Activated CD4-positive, alpha-beta T cell treated with anti-CD3 and anti-CD28 coated beads, Interleukin-2, amount 10 ng/mL, durations not matched to agents 7 days and 5 days (primary cell): ENCODE measurements at places on chromosomes 3 and 15.

GRCh38 chr15:58171476-58172061 is 33.4 kb downstream of the AQP9 start:
- H3K27ac ChIP-seq = no peak overlapping the region
- H3K36me3 ChIP-seq = no peaks in the 10 kb centered on the region
- H3K4me1 ChIP-seq = no peaks in the 10 kb centered on the region
- peaks cover 19% of the 10 kb centered on the region for H3K27me3 ChIP-seq
- DNase-seq = no peak

DNA sequence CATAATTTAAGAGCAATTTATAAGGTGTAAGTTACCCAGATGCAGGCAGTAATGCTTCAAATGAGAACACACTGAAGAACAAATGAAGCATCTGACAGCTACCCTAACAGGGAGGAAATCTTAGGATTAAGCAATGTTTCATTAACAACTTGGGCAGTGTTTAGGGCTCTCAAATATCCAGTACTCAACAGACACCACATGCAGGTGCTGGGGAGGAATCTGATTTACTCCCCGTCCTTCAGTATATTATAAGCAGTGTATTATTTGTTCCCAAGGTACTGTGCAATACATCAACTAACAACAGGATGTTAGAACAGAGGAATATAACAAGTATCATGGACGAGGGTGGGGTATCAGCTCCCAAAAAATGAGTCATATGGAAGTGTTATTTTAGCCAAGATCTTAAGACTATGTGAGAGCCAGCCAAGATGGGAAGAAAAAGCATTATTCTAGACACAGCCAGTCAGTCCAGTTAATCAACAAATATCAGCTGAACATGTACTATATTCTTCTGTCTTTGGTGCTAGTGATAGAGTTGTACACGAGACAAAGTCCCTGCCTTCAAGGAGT is 20.4 kb downstream of the BTBD1 start:
- no peak overlapping the region for H3K27ac ChIP-seq
- DNase-seq = no peak
- H3K4me1 ChIP-seq = peaks cover 1% of the 10 kb centered on the region
- H3K4me3 ChIP-seq = no peak overlapping the region
- peaks cover 49% of the 10 kb centered on the region for H3K36me3 ChIP-seq

DNA sequence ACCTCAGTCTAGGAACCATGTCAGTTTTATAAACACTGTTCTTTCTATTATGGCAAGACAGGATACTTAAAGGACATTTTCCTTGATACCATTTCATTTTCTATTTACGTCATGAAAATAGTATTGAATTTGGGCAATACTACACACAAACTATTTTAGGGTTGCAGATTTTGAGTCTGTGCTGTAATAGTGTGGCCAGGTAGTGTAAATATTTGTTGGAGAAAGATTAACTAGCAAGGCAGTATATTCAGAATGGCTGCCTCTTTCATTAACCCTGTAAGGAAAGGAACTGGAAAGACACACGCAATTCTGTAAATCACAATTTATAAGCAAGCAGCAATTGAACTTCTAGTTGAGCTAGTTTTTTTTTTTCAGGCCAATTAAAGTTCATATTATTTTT is 2.0 kb downstream of the CTXND1 start:
- no peak overlapping the region for H3K27ac ChIP-seq
- no peak overlapping the region for H3K4me3 ChIP-seq
- H3K36me3 ChIP-seq = no peaks in the 10 kb centered on the region
- H3K27me3 ChIP-seq = peaks cover 64% of the 10 kb centered on the region

- peak overlapping the region; percentile 86 for H3K27ac ChIP-seq
- peaks cover 8% of the 10 kb centered on the region for H3K27me3 ChIP-seq
- peaks cover 11% of the 10 kb centered on the region for H3K36me3 ChIP-seq
- DNase-seq = peak; percentile 26
Measured at GRCh38 chr3:169811631-169812331, 889 bp upstream of the LRRIQ4 start.

DNA sequence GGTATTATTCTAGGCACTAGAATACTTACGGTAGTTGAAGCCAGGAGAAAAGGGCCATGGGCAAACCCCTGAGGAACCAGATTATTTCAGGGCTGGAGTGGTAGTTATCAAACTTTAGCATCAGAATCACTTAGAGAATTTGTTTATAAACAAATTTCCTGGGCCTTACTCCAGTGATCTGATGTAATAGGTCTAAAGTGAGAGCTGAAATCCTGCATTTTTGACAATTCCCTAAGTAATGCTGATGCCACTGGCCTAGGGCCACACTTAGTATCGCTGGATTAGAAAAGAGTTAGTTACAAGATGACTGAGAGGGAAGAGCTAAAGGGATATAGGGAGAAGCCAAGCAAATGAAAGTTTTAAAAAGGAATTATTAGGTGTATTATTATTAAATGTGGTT is 412.5 kb upstream of the THRB start:
- H3K4me1 ChIP-seq = no peaks in the 10 kb centered on the region
- no peak overlapping the region for H3K4me3 ChIP-seq
- DNase-seq = no peak
- no peaks in the 10 kb centered on the region for H3K36me3 ChIP-seq
- no peaks in the 10 kb centered on the region for H3K27me3 ChIP-seq

- DNase-seq = no peak
- peaks cover 3% of the 10 kb centered on the region for H3K36me3 ChIP-seq
- no peak overlapping the region for H3K27ac ChIP-seq
Measured at GRCh38 chr15:85788771-85789495, 5.8 kb downstream of the KLHL25 start.

GRCh38 chr3:49411535-49411967 is 225 bp downstream of the RHOA start:
- peaks cover 64% of the 10 kb centered on the region for H3K4me1 ChIP-seq
- peak; percentile 52 for DNase-seq
- peaks cover 48% of the 10 kb centered on the region for H3K36me3 ChIP-seq
- H3K27me3 ChIP-seq = no peaks in the 10 kb centered on the region
- H3K27ac ChIP-seq = peak overlapping the region; percentile 92
- peak overlapping the region; percentile 96 for H3K4me3 ChIP-seq

DNA sequence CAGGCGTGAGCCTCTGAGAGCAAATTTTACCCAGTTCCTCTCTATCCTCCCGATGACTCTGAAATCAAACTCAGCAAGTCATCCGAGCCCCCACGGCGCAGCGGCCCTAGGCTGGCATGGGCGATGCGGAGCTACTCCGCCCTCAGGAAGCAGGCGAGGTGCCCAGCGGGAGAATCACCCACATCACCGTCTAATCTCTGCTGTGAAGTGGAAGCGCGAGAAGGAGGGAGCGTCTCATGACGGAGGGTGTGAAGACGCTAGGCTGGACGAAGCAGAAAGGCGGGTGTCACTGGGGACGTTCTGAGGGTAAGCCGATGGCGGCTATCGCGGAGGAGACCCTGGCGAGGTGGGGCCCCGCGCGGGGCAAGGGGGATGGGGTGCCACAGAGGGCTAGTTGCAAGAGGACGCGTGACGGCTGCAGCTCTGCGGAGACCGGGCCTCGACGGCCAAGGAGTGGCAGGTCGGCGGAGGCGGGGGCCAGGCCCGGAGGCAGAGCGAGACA is 9.1 kb upstream of the GNAI2 start:
- peaks cover 35% of the 10 kb centered on the region for H3K4me1 ChIP-seq
- peak; percentile 43 for DNase-seq
- peaks cover 10% of the 10 kb centered on the region for H3K27me3 ChIP-seq
- peak overlapping the region; percentile 91 for H3K27ac ChIP-seq
- H3K36me3 ChIP-seq = no peaks in the 10 kb centered on the region

GRCh38 chr3:155022896-155023295 is 57.2 kb upstream of the MME start:
- no peaks in the 10 kb centered on the region for H3K27me3 ChIP-seq
- no peaks in the 10 kb centered on the region for H3K4me1 ChIP-seq
- H3K27ac ChIP-seq = no peak overlapping the region
- DNase-seq = no peak
- H3K4me3 ChIP-seq = no peak overlapping the region

DNA sequence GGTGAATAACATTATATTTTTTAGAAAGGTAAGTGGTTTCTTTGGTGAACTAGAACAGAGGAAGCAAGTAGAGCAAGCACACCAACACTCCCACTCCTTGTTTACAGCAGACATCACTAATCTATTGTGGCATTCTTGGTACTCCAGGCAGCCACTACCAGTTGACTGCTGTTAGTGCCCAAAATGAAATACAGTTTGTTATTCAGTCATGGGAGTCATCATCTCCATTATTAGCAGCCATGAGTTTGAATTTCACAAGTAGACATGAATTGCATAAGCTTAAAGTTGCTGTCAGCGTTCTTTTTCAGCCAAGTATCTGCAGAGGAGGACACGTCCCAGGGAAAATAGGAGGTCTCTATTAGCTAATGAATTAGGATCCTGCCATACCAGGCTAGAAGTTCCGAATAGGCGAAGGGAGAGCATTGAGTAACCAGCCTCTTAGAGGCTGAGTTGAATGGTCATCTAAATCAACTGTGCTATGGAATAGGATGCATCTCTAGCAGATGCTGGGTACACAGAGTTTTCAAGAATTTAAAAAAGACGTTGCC is 252.7 kb upstream of the ICE2 start:
- no peak overlapping the region for H3K4me3 ChIP-seq
- H3K27ac ChIP-seq = no peak overlapping the region
- H3K36me3 ChIP-seq = peaks cover 14% of the 10 kb centered on the region
- peaks cover 12% of the 10 kb centered on the region for H3K4me1 ChIP-seq
- no peak for DNase-seq
- no peaks in the 10 kb centered on the region for H3K27me3 ChIP-seq

GRCh38 chr15:64857421-64857820 is 15.7 kb downstream of the PLEKHO2 start:
- no peak overlapping the region for H3K4me3 ChIP-seq
- H3K36me3 ChIP-seq = peaks cover 30% of the 10 kb centered on the region
- DNase-seq = no peak
- H3K4me1 ChIP-seq = peaks cover 30% of the 10 kb centered on the region

DNA sequence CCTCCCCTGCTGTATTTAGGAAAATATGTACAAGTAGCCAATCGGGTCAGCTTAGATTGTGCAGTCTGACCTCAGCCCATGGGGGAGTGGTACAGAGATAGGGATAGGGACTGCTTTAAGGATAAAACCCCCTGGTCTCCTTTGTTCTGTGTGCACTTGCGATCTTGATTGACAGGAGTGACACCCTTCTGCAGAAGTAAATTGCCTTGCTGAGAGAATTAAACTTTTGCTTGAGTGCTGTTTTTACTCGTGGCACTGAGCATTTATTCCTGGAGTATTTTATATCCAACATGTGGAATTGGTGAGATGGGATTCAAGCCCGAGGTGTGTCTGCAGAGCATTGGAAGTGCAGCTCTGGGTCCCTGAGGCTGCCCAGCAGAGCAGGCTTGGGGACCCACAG is 23.9 kb upstream of the RPL32 start:
- H3K4me3 ChIP-seq = no peak overlapping the region
- H3K27ac ChIP-seq = no peak overlapping the region
- H3K36me3 ChIP-seq = no peaks in the 10 kb centered on the region

GRCh38 chr3:4006288-4006687 is 207.1 kb downstream of the LRRN1 start:
- H3K27me3 ChIP-seq = no peaks in the 10 kb centered on the region
- H3K4me3 ChIP-seq = no peak overlapping the region
- H3K36me3 ChIP-seq = no peaks in the 10 kb centered on the region
- H3K4me1 ChIP-seq = no peaks in the 10 kb centered on the region
- no peak for DNase-seq
- no peak overlapping the region for H3K27ac ChIP-seq

DNA sequence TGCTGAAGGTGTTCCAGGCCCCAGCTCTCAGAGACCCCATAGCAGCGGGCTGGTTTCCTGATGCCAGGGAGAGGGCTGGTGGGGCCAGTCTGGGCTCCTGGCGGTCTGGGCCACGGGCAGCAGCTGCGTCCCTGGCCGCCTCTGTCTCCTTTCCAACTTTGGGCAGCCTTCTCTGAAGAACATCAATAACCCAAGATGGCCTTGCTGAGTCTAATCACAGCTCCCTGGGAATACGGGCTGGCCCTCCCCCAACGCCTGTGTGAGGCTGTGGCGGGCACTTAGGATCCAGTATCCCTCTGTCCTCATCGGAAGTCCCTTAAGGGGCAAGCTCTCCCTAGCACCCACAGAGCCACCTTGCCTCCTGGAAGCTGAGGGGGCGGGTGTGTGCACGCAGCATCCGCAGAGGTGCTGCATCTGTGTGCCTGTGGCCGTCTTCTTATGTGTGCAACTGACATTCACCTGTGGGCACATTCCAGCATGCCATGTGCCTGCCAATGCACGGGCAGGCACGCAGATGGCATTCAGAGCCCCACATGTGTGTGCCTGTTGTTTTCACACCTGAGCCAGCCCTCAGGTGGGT is 2.1 kb downstream of the ATP2B2 start:
- no peak overlapping the region for H3K27ac ChIP-seq
- H3K27me3 ChIP-seq = peaks cover 15% of the 10 kb centered on the region
- DNase-seq = no peak
- no peak overlapping the region for H3K4me3 ChIP-seq

GRCh38 chr3:194056731-194057415 is 79.1 kb upstream of the HES1 start:
- no peak overlapping the region for H3K27ac ChIP-seq
- H3K4me1 ChIP-seq = peaks cover 14% of the 10 kb centered on the region
- peaks cover 9% of the 10 kb centered on the region for H3K27me3 ChIP-seq
- peaks cover under 1% of the 10 kb centered on the region for H3K36me3 ChIP-seq

- no peaks in the 10 kb centered on the region for H3K27me3 ChIP-seq
- no peak for DNase-seq
- H3K27ac ChIP-seq = no peak overlapping the region
- H3K36me3 ChIP-seq = peaks cover 25% of the 10 kb centered on the region
- peaks cover 10% of the 10 kb centered on the region for H3K4me1 ChIP-seq
- no peak overlapping the region for H3K4me3 ChIP-seq
Measured at GRCh38 chr3:107798381-107798780, 275.6 kb downstream of the BBX start.

- H3K27ac ChIP-seq = no peak overlapping the region
- H3K4me1 ChIP-seq = no peaks in the 10 kb centered on the region
- DNase-seq = no peak
- H3K27me3 ChIP-seq = no peaks in the 10 kb centered on the region
- no peaks in the 10 kb centered on the region for H3K36me3 ChIP-seq
Measured at GRCh38 chr3:148333091-148333490, 364.6 kb upstream of the AGTR1 start.

- no peaks in the 10 kb centered on the region for H3K36me3 ChIP-seq
- no peak for DNase-seq
- H3K4me3 ChIP-seq = no peak overlapping the region
- H3K4me1 ChIP-seq = no peaks in the 10 kb centered on the region
- no peaks in the 10 kb centered on the region for H3K27me3 ChIP-seq
Measured at GRCh38 chr3:177440456-177441104, 243.3 kb upstream of the TBL1XR1 start.

DNA sequence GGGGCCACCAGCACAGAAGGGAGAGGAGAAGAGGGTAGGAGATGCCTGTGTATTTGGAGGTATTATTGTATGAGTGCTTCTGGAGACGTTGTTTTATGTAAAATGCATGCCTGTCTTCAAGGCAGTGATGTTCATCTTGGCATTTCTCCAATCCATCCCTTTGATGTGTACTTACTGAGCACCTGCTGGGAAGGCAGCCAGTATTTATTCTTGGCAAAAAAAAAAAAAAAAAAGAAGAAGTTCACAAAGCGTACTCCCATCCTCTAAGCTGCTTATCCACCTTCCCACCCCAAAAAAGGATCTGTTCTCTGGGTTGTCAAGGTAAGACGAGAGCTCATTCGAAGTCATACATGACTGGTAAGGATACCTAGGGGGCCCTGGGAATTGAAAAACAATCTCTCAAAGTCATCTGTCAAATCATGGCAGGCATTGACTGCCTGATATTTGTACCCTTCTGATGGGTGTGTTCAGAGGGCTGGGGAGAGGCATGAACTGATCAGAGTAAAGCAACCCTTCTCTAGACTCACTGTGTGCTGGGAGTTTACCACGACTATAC is 30.0 kb upstream of the SLC6A1 start:
- H3K4me3 ChIP-seq = no peak overlapping the region
- no peaks in the 10 kb centered on the region for H3K36me3 ChIP-seq

- H3K4me1 ChIP-seq = peaks cover 52% of the 10 kb centered on the region
- peaks cover 80% of the 10 kb centered on the region for H3K36me3 ChIP-seq
- no peak for DNase-seq
- no peak overlapping the region for H3K27ac ChIP-seq
Measured at GRCh38 chr3:187132666-187133065, 6.6 kb downstream of the RPL39L start.
